ENCODE measurements at places on chromosomes 5 and 9.

DNA sequence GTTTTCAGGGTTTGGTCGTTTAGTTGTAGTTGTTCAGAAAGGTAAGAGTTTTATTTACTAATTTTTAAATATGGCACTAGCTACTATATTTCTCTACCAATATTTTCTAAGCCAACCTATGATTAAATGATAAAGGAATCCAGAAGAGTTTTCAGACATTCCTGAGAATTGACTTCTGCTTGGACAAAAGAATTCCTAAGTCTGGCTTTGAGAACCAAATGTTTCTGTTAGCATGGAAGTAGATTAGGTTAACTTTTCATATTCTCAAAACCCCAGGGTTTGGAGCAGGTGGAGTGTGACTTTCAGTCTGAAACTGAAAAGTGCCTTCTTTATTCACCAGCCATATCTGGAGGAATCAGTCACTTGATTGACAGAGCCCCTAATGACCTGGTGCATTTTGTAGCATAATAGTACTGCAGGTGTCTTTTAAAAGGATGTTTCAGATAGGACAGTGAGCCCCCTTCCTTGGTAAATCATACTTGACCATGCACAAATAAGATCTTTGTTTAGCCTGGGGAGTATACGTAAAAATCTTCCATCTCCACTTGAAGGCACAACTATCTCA lies 457.0 kb upstream of the ZNF462 start:
- H3K27me3 ChIP-seq: no peaks in the 10 kb centered on the region
- H3K4me3 ChIP-seq: no peak overlapping the region
- H3K4me1 ChIP-seq: no peaks in the 10 kb centered on the region

DNA sequence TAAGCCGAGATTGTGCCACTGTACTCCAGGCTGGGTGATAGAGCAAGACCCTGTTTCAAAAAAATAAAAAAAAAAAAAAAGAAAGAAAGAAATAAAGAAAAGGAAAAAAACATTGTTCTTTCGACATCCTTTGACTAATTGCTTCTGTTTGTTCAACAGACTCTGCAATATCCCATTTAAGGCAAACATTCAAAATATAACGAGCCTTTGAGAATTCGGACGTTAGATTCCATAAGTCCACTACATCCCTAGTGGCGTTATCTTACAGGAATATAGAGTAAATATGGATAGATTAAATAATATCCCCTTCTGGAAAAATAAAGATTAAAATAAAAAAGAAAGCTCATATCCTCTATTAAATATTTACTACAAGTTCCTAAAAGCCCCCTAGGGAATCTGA lies 27.0 kb upstream of the HOMER1 start:
- no peak overlapping the region for H3K27ac ChIP-seq
- H3K36me3 ChIP-seq: no peaks in the 10 kb centered on the region
- H3K4me3 ChIP-seq: no peak overlapping the region

DNA sequence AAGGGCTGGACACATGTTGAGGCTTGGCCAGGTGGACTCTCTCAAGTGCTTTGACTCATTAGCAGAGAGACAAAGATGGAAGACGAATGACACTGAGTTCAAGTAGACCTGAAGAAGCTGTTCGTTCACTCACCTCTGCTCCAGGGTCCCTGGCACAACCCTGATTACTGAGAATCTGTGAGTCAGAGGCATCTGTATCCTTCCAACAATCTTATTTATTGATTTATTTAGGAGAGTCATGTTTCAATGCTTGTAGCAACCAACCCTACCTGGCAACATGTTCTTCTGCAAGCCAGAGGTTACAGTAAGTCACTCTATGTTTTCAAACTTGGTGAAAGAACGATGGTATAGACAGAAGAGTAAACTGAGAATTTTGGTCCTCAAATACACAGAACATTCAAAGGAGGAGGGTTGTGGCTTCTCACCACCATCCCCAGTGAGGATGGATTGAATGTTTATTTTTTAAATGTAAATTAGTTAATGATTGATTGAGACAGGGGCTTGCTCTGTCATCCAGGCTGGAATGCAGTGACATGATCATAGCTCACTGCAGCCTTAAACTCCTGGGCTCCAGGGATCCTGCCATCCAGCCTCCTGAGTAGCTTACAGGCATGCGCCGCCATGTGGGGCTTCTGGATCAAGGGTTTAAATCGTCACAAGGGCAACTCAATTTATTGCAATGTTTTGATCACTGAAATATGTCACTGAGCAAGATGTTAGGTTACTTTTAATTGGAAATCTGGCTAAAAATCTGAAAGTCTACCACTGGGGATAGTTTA lies 55.7 kb upstream of the CARTPT start:
- H3K27ac ChIP-seq: no peak overlapping the region
- no peak for DNase-seq
- no peaks in the 10 kb centered on the region for H3K4me1 ChIP-seq
- no peaks in the 10 kb centered on the region for H3K36me3 ChIP-seq

DNA sequence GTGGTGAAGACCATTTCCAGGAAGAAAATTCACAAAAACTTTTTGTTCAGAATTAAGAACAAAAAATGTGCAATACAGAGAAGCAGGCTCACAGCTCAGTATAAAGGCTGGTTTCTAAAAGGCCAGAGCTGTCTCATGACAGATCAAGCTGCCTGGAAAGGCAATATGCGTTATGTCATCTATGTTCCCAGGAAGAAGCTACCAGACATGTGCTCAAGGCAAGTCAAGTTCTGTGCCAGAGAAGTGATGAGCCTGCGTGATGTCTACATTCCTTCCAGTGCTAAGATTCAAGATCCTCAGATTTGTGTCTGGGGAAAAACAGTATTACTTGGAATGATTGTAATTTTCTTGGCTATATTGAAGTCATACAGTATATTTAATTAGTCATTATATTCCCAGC lies 104.3 kb downstream of the PDE4D start:
- peaks cover 11% of the 10 kb centered on the region for H3K36me3 ChIP-seq
- peak overlapping the region; percentile 89 for H3K27ac ChIP-seq
- H3K4me1 ChIP-seq: peaks cover 67% of the 10 kb centered on the region

GRCh38 chr5:173245319-173246134 lies 10.5 kb upstream of the NKX2-5 start:
- H3K36me3 ChIP-seq: no peaks in the 10 kb centered on the region
- no peak overlapping the region for H3K4me3 ChIP-seq
- H3K27me3 ChIP-seq: peaks cover 11% of the 10 kb centered on the region
- no peaks in the 10 kb centered on the region for H3K4me1 ChIP-seq

- H3K27ac ChIP-seq: no peak overlapping the region
- no peaks in the 10 kb centered on the region for H3K27me3 ChIP-seq
- no peak overlapping the region for H3K4me3 ChIP-seq
- no peaks in the 10 kb centered on the region for H3K4me1 ChIP-seq
Measured at GRCh38 chr9:31445357-31445756, 939.1 kb upstream of the ACO1 start.

- no peak for DNase-seq
- H3K4me1 ChIP-seq: peaks cover 5% of the 10 kb centered on the region
- H3K27me3 ChIP-seq: peaks cover 42% of the 10 kb centered on the region
- H3K4me3 ChIP-seq: no peak overlapping the region
- H3K27ac ChIP-seq: no peak overlapping the region
- no peaks in the 10 kb centered on the region for H3K36me3 ChIP-seq
Measured at GRCh38 chr9:121443981-121444380, 55.7 kb downstream of the GGTA1 start.

DNA sequence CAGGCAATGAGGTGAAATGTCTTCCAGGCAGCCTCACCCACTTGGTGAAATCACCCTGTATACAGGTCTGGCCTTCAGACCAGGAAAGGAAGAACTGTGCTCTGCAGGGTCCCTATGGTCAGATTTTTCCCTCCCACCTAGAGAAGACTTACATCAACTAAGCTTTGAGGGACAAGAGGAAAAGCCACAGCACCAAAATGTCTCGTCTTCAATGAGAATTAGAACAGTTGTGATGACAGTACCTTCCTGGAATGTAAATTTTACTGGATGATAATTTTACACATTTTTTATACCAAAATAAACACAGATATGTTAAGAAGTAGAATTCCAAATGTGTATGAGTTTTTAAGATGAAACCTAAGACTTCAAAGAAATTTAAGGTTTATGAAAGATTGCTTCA lies 283.9 kb downstream of the SPOCK1 start:
- H3K36me3 ChIP-seq: no peaks in the 10 kb centered on the region
- H3K27me3 ChIP-seq: no peaks in the 10 kb centered on the region
- DNase-seq: no peak
- no peak overlapping the region for H3K27ac ChIP-seq
- no peak overlapping the region for H3K4me3 ChIP-seq

- no peak overlapping the region for H3K27ac ChIP-seq
- H3K36me3 ChIP-seq: no peaks in the 10 kb centered on the region
- no peaks in the 10 kb centered on the region for H3K4me1 ChIP-seq
- no peak overlapping the region for H3K4me3 ChIP-seq
- H3K27me3 ChIP-seq: peaks cover 25% of the 10 kb centered on the region
- no peak for DNase-seq
Measured at GRCh38 chr5:132024789-132025402, 13.4 kb upstream of the ACSL6 start.

DNA sequence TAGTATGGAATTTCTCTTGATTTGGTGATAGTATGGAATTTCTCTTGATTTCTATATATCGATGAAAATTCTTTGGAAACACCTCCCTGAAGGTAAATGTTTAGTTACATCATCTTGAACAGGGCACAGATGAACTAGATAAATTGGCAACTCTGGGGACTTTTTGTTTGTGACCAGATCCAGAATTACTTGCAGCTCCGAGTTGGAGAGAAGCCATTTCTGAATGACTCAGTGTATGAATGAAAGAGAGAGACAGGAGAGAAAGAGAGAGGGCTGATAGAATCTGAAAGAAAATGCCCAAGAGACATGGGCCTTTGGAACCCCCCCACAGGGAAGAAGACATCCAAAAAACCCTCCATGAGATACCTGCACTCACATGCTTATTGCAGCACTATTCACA lies 14.1 kb downstream of the TNFSF15 start:
- H3K36me3 ChIP-seq: peaks cover 6% of the 10 kb centered on the region
- H3K4me3 ChIP-seq: no peak overlapping the region
- H3K27me3 ChIP-seq: no peaks in the 10 kb centered on the region

- DNase-seq: peak; percentile 30
- no peaks in the 10 kb centered on the region for H3K27me3 ChIP-seq
- H3K27ac ChIP-seq: no peak overlapping the region
- no peaks in the 10 kb centered on the region for H3K36me3 ChIP-seq
- H3K4me1 ChIP-seq: peaks cover 13% of the 10 kb centered on the region
Measured at GRCh38 chr5:153960269-153961215, 78.2 kb downstream of the FAM114A2 start.

- H3K36me3 ChIP-seq: peaks cover 7% of the 10 kb centered on the region
- H3K4me1 ChIP-seq: no peaks in the 10 kb centered on the region
- H3K27ac ChIP-seq: no peak overlapping the region
- peak; percentile 74 for DNase-seq
- no peaks in the 10 kb centered on the region for H3K27me3 ChIP-seq
Measured at GRCh38 chr9:36450110-36450732, 50.2 kb upstream of the RNF38 start.

DNA sequence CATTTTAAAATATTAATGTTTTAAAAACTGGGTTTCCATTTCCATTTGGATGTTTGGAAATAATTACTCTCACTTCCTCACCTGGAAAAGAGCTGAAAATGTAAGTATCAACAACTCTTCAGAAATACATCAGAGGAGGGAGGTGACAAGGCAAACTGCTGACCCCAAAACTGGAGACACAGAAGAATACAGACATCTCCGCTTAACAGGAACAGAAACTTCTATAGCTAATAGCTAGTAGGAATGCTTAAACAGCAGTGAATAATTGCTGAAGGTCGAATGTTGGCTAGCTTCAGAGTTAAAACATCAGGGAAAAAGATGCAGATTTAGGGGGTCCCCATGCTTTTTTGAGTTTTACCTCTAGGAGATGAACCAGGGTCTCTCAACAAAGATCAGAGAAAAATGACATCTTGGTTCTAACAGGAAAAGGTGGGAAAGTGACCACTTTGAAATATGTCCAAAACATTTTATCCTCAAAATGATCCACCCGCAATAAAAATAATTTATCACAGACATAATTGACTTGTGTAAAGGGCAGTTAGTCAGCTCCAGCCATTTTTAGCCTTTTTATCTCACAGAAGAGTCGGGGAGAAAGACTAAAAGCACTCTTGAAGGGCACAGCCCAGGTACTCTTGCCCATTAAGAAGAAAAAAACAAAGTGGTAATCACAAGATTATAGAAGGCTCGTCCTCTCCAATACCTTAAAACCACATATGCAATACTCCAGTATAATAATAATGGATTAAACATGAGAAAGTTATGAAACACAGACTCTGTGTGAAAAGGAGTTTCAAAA lies 1474.9 kb downstream of the EFNA5 start:
- no peaks in the 10 kb centered on the region for H3K4me1 ChIP-seq
- H3K4me3 ChIP-seq: no peak overlapping the region
- DNase-seq: no peak
- H3K27me3 ChIP-seq: peaks cover 14% of the 10 kb centered on the region

GRCh38 chr9:122900791-122901190 lies 4.4 kb downstream of the RC3H2 start:
- DNase-seq: peak; percentile 15
- H3K27me3 ChIP-seq: no peaks in the 10 kb centered on the region
- peak overlapping the region; percentile 43 for H3K4me3 ChIP-seq
- peak overlapping the region; percentile 69 for H3K27ac ChIP-seq
- peaks cover 19% of the 10 kb centered on the region for H3K4me1 ChIP-seq

DNA sequence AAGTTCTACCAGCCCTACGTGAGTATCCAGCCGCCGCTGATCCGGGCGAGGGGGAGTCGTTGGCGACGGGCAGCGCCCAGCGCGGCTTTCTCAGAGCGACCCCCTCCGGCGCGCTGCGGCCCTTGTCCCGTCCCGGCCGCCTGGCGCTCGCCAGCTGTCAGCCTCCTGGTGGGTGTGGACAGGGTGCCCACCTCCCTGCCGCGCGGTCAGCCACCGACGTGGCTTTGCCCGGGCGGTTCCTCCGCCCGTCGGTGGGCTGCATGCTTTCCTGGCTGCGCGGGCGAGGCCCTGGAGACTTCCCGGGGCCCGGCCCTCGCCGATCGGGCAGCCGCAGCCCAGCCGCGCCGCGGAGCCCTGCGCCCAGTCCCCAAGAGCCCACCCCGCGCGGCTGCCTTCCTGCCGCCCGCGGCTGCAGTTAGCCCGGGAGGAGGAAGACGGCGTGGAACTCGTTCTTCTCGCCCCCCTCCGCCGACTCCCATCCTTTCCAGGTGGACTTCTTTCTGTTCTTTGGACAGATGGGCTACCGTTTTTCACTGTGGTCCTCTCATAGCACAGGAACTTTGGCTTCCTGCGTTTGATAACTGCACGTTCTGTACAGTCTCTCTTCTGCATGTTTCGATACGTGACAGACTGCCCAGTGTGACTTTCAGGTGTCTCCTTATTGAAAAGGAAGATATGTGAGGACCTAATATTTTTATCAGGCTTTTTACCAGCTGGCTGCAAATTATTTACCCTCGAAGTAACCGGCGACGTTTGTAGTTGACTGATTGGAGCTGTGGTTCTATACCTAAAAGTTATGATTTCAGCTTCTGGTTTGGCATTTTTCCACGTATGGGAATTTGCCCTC lies 577 bp downstream of the AP3S1 start:
- H3K27me3 ChIP-seq: no peaks in the 10 kb centered on the region
- H3K27ac ChIP-seq: peak overlapping the region; percentile 97
- peak; percentile 33 for DNase-seq
- peaks cover 30% of the 10 kb centered on the region for H3K4me1 ChIP-seq
- H3K36me3 ChIP-seq: peaks cover 22% of the 10 kb centered on the region
- peak overlapping the region; percentile 77 for H3K4me3 ChIP-seq

- no peak for DNase-seq
- no peaks in the 10 kb centered on the region for H3K27me3 ChIP-seq
- no peaks in the 10 kb centered on the region for H3K4me1 ChIP-seq
- no peak overlapping the region for H3K27ac ChIP-seq
- H3K4me3 ChIP-seq: no peak overlapping the region
Measured at GRCh38 chr5:9409413-9409960, 136.4 kb downstream of the SEMA5A start.

GRCh38 chr5:175688352-175689146 lies 30.7 kb downstream of the HRH2 start:
- no peaks in the 10 kb centered on the region for H3K36me3 ChIP-seq
- no peak overlapping the region for H3K4me3 ChIP-seq
- H3K4me1 ChIP-seq: peaks cover 7% of the 10 kb centered on the region

Measured in MCF 10A (cell line).